ENCODE measurements at places on chromosomes 1 and 21.

DNA sequence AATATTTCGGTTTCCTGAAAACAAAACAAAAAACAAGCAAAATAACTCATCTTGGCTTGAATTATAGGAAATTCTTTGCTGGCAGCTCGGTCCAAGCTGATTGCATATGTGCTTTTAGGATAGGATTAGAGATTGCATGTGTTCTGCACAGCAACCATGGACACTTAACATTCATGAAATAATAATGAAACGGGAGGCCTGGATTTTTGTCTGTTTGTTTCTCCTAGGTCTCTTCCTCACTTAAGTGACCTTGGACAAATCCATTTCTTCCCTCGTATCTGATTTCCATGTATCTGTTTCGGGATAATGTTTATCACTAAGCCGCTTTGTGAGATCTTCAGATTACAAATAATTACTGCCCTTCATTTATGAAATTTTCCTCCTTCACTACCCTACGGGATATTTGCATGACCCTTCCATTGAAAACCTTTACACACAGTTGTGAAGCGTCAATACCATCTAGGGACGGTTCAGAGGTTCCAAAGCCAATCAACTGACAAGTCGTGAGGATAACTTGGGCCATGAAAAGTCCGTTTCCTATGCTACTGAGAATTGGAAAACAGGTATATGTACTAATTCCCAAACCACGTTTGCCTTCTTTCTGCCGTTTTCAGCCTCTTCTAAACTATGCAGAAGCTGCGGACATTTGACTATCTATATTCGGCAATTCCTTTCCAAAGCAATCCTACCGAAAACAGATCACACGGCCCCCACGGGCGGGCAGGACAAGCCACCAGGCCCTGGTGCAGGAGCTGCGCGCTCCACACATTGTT lies 1.3 kb upstream of the H3-3A start:
- DNase-seq = no peak

DNA sequence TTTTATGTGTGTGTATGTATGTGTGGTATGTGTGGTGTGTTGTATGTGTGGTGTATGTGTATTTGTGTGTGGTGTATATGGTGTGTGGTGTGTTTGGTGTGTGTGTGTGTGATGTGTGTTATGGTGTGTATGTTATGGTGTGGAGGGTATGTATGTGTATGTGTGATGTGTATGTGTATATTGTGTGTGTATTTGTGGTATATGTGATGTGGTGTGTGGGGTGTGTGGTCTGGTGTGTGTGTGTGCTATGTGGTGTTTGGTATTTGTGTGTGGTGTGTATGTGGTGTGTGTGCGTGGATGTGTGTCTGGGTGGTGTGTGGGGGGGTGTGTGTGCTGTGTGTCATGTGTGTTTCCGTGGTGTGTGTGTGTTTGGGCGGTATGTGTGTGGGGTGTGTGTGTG lies 59.3 kb downstream of the SH3BGR start:
- no peak for DNase-seq

DNA sequence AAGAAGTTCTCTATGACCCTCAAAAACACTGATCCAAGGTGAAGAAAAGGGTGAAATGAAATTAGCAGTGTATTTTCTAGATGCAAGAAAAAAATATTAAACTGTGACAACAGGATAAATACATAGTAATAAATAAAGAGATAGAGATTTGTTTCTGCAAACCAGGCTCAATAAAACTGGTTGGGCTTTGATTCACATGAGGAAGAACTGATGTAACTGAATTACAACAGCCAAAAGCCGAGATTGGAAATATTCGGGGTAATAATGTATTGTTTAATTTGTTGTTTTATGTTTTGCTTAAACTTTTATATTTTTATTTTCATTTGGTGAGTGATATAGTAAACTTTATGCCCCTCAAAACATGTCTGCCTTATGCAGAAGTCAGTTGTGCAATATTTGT lies 285.0 kb downstream of the BRINP3 start:
- no peak for DNase-seq

DNA sequence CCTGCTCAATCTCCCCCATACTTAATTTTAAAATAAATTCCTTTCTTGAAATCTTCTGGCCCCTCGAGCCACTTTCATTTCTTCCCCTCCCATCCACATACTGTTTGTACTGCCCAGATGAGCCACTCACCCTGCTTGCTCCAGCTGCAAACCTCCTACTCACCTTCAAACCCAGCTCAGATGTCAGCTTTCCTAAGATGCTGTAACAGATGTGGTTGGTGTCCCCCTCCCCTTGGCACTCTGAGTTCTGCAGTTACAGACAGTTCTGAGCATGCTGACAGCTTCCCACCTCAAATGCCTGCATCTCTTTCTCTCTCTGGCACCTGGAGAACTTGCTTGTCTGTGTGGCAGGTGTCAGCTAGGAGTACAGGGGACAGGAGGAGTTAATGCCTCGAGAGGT lies 106.7 kb downstream of the PTPRU start:
- no peak for DNase-seq

DNA sequence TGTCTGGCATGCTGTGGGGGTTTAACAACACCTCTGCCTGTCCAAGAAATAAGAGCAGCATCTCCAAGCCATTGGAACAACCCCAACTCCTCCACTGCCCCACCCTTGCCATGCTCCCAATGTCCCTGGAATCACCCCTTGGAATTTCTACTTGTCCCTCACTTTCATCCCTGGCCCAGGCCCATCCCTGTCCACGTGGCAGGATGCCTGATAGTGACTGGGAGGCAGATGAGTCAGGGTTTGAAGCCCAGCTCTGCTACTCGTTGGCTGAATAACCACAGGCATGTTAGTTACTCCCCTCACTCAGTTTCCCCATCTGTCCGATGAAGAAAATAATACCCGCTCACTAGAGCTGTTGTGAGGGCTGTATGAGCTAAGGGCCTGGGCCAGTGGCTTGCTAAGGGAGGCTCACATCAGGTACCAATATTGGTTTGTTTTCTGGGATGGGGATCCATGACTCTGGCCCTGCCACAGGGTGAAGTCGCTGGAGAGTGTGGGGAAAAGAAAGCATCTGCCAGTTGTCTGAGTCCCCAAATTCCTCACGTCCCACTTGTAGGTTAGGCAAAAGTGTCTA lies 99.4 kb upstream of the TLR5 start:
- no peak for DNase-seq

GRCh38 chr1:152907686-152908601 lies at the start of gene IVL:
TSS of gene IVL (plus strand) at chr1:152908546. CDS start at chr1:152909798, 1,252 bp downstream.
- DNase-seq = no peak

DNA sequence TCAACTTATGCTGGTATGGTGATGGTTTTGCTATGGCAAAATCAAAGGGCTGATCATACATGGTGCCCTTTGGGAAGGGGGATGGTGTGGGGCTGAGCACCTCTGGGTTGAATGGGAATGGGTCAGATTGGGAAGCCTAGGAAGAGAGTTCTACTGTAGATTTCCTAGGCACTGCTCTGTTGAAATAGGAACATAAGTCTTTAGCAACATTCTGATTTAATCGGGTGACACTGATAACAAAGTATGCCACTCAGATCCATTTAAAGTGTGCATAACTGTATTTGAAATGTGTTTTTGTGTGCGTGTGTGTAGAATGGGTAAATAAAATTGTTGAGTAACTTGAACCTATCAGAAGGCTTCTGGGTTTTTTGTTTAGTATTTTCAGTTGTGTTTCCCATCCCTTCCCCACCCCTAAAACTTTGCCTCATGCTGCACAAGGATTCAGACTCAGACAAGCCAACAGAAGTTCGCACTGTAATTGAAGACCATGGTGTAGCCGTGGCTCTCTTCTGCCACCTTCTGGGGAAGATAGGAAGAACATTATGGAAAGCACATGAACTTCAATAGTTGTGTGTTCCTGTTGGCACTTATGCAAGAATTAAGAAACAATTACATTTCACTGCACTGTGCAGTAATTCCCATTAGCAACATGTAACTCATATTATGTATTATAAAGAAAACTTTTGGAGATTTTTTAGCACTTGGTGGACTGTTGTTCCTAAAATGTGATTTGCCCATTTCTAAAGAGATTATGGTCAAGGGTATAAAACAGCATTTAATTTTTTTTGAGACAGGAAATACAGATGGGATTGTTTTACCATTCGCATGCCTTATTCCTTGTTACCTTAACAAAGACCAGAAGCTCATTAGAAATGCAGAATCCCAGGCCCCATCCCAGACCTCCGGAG lies 10.9 kb upstream of the C4BPB start:
- peak; percentile 77 for DNase-seq

DNA sequence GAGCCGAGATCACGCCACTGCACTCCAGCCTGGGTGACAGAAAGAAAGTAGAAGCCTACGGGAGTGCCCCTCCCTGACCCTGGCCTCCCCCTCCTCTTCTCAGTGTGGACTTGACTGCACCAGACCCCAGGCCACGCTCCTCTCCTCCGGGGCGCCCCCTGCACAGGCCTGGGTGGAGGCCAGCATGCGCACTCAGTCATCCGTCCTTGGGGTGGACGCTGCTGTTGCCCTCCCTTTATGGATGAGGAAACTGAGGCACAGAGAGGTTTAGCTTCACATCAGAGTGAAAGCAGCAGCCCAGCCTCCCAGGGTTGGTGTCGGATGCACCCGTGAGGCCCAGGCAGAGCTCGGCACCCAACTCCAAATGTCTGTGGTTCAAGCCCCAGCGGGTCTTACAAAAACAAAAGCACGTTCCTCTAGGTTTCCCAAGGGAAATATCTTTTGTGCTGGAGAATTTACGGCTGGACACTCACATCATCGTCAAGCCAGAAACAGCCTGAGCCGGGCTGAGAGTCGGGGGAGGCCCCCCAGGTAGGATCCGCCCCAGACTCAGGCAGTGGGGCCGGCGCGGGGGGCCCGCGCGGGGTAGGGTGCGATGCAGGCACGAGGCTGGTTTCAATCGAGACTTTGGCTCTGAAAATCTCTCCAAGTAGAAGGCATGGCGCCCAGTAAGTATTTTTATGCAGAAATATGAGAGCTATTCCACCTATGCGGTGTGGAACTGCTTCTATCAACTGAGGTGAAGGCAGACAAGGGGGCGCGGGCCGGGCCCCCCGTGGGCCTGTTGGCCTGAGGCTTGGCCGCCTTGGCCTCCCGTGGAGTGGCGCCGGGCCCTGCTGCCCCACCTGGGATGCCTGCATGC lies 36.6 kb downstream of the MORN1 start:
- DNase-seq = no peak

GRCh38 chr1:115744646-115745275 lies 23.8 kb downstream of the CASQ2 start:
- no peak for DNase-seq

GRCh38 chr1:243623841-243624240 lies 226.2 kb downstream of the AKT3 start:
- DNase-seq = no peak

DNA sequence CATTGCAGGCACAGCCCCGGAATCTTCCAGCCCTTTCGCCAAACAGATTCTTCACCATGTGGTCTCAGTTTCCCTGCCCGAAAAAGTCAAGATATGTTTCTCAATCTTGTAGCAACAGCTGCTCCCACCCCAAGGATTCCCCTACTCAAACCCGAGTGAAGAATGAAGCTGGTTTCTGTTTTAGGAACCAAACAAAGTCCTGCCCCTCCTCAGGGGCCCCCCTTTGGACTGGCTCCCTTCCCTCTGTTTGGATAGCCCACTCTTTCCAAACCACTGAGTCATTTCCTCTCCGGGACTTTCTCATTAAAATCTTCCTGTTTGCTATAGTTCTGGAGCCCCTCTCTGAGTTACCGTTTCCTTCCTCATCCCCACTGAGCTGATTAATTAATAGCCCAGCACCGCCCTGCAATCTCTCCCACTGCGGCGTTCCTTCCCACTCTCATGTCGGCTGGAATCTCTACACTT lies 100.9 kb downstream of the TSEN15 start:
- no peak for DNase-seq

DNA sequence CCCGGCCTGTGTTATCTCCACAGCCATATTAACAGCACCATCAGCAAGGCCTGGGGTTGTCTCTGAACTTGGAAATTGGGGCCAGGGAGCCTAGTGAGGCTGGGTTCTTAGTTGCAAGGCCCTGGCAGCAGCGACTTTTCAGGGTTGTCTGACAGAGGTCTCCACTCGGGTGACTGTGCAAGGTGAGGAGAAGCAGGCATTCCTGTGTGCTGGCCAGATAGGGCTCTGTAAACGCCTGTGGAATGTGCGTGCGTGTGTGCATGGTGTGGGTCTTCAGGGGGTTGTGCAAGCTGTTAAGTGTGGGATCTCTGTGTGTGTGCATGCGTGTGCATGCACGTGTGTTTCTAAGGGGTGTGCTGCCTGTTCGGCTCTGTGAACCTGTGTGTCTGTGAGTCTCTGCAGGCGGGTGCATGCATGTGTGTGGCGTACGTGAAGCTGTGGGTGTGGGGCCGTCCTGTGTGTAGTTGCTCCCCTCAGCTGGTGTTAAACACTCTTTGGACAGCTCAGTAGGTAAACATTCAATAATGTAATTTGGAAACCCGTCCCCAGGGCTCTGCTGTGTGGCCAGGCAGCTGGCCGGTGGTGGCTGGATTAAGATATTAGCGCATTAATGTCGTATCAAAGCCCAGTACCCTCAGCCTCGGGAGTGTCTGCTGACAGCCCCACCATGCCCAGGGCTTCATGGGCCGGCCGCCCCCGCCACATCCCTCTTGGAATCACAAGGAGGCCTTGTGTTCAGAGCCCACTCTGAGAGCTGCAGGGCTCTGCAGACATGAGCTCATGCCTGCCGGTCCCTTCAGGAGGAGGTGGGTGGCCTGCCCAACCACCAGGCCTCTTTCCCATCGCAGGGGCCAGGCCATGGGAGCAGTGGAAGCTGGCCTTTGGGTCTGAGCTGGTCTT lies 189.9 kb downstream of the FOXD2 start:
- DNase-seq = no peak

DNA sequence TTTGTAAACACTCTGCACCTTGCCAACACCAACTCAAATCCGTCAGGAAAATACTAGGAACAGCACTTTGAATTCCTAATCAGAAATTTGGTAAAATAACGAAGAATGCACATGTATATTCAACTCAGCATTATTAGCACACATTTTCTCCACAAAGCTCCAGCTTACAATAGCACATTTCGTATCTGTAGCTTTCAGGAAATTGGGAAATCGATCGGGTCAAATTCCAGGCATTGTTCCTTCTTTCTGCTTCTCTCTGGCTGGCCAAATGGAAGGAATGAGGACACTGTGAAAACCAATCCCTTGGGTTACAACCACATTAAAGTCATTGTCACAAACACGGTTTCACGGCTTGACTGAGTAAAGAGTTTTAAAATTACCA lies 58.6 kb downstream of the NPHP4 start:
- DNase-seq = no peak

DNA sequence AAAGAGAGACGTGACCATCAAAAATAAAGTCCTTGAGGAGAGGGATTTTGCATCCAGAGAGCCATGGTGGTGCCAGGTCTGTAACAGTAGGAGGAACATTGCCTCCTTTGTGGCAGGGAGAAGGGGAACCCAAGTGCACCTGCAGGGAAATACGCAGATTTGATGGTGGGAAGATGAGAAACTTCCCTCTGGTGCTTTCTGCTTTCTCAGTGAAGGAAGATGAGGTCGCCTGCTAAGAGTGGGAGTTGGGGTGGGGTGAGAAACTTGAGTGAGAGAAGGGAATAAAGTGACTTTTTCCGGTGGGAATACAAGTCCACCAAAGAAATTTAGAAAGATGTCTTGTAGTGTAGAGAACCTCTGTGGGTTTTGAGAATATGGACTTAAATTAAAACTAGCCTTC lies 9.1 kb downstream of the PLA2G4A start:
- DNase-seq = no peak

Data from DND-41 (cell line).